ENCODE measurements at places on chromosomes 16 and 17.

DNA sequence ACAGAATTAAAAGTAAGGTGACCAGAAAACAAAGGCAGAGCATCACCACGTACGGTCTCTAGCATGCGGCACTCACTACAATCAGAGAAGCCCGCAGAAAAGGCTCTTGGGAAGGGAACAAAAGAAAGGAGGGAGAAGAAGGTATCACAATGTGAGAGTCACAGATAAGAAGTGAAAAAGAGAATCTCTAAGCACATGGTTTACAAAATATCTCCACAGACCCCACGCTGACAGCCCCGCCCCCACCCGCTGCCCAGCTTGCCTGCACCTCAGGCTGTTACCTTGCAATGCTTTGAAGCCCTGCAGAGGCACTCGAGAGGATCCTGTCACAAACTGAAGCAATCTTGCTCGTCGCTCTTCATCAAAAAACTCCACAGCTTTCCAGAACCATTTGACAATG is 40.5 kb downstream of the CEP95 start:
- no peak overlapping the region for H3K4me3 ChIP-seq
- H3K27ac ChIP-seq, result no peak overlapping the region
- H3K27me3 ChIP-seq, result no peaks in the 10 kb centered on the region
- peaks cover 29% of the 10 kb centered on the region for H3K36me3 ChIP-seq
- H3K4me1 ChIP-seq, result no peaks in the 10 kb centered on the region

DNA sequence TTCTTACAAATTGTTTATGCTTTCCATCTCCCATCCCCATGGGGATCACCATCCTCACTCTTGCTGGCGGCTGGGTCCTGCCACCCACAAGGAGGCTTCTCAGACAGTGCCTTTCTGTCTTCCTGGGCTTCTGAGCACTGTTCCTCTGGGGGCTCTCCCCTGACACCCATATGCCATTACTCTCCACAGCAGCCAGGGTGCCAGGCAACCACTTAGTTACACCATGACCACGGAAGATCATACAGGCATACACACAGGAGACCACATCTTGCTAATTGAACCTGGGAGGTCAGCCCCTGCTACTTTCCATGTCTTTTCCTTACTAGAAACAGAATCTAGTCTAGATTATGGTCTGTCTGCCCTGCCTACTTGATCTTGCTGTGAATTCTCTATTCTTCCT is 27.7 kb upstream of the HS3ST2 start:
- peaks cover 14% of the 10 kb centered on the region for H3K4me1 ChIP-seq
- no peaks in the 10 kb centered on the region for H3K36me3 ChIP-seq

GRCh38 chr16:25198021-25198420 is 18.7 kb upstream of the AQP8 start:
- no peak overlapping the region for H3K4me3 ChIP-seq
- no peaks in the 10 kb centered on the region for H3K4me1 ChIP-seq
- no peaks in the 10 kb centered on the region for H3K27me3 ChIP-seq
- no peaks in the 10 kb centered on the region for H3K36me3 ChIP-seq
- no peak overlapping the region for H3K27ac ChIP-seq

GRCh38 chr17:19343671-19344151 is 18.8 kb downstream of the B9D1 start:
- no peaks in the 10 kb centered on the region for H3K27me3 ChIP-seq
- DNase-seq, result no peak
- H3K27ac ChIP-seq, result no peak overlapping the region
- no peak overlapping the region for H3K4me3 ChIP-seq
- peaks cover 18% of the 10 kb centered on the region for H3K4me1 ChIP-seq
- H3K36me3 ChIP-seq, result no peaks in the 10 kb centered on the region

GRCh38 chr16:63228259-63228658 is 1192.0 kb upstream of the CDH8 start:
- DNase-seq, result no peak
- no peaks in the 10 kb centered on the region for H3K36me3 ChIP-seq
- H3K4me1 ChIP-seq, result no peaks in the 10 kb centered on the region
- H3K4me3 ChIP-seq, result no peak overlapping the region
- H3K27ac ChIP-seq, result no peak overlapping the region

DNA sequence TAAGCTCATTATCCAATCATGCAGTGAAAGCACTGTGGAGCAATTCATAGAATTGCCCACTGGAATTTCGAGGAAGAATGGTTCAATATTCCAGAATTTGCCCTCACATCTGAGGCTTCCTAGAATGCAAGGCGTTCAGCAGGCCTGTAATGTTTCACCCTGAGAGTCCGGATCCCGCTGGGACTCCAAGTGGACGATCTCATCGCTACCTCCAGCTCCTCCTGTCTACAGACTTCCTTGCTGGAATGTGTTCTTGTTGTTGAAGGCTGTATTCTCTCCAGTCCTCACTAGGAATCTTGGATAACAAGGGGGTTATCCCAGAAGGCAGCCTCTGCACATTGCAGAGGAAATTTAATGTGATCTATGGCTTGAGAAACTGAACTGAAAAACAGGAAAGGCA is 7.8 kb downstream of the SLC47A1 start:
- H3K27ac ChIP-seq, result no peak overlapping the region
- no peaks in the 10 kb centered on the region for H3K36me3 ChIP-seq
- no peak for DNase-seq
- H3K4me3 ChIP-seq, result no peak overlapping the region

GRCh38 chr17:82802075-82802780 is 37.6 kb downstream of the ZNF750 start:
- H3K36me3 ChIP-seq, result peaks cover 28% of the 10 kb centered on the region
- no peaks in the 10 kb centered on the region for H3K4me1 ChIP-seq
- H3K4me3 ChIP-seq, result no peak overlapping the region
- no peak for DNase-seq
- no peaks in the 10 kb centered on the region for H3K27me3 ChIP-seq

GRCh38 chr16:10325783-10326543 is 59.9 kb upstream of the ATF7IP2 start:
- H3K27me3 ChIP-seq, result no peaks in the 10 kb centered on the region
- H3K36me3 ChIP-seq, result no peaks in the 10 kb centered on the region

- DNase-seq, result no peak
- no peak overlapping the region for H3K4me3 ChIP-seq
- H3K4me1 ChIP-seq, result no peaks in the 10 kb centered on the region
- H3K27me3 ChIP-seq, result no peaks in the 10 kb centered on the region
- H3K27ac ChIP-seq, result no peak overlapping the region
Measured at GRCh38 chr17:58403311-58403710, 14.0 kb downstream of the RNF43 start.

- H3K4me3 ChIP-seq, result no peak overlapping the region
- H3K27me3 ChIP-seq, result no peaks in the 10 kb centered on the region
- H3K27ac ChIP-seq, result no peak overlapping the region
- no peaks in the 10 kb centered on the region for H3K36me3 ChIP-seq
- no peak for DNase-seq
Measured at GRCh38 chr16:2866431-2866830, 8.5 kb upstream of the PRSS22 start.

- peak; percentile 91 for DNase-seq
- no peaks in the 10 kb centered on the region for H3K36me3 ChIP-seq
- H3K4me1 ChIP-seq, result no peaks in the 10 kb centered on the region
Measured at GRCh38 chr17:44689477-44690217, at the start of gene CCDC43. Gene CCDC43, minus strand, starts transcription at chr17:44689776. Its CDS starts 23 bp downstream, at chr17:44689753.

GRCh38 chr16:53480394-53480793 is 22.6 kb downstream of the AKTIP start:
- peaks cover 85% of the 10 kb centered on the region for H3K36me3 ChIP-seq
- DNase-seq, result no peak
- H3K27ac ChIP-seq, result no peak overlapping the region
- no peaks in the 10 kb centered on the region for H3K4me1 ChIP-seq

DNA sequence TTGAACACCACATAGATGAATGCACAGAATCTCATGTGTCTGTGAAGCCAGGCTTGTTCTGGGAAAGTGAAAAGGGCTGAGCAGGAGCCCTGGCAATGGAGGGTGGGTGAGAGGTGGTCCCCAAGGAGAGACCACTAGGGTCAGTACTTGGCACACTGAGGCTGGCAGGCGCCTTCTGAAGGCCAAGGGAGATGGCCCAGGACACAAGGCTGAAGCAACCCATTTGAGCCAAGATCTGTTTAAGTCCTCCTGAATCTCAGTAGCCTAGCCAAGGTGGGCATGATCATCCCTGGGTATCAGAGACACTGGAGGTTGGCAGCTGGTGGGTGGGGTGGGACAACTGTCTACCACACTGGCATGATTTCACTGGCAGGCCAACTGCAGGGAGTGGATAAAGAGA is 1741.2 kb downstream of the TP53TG3F start:
- H3K27ac ChIP-seq, result no peak overlapping the region
- no peaks in the 10 kb centered on the region for H3K4me1 ChIP-seq
- H3K4me3 ChIP-seq, result no peak overlapping the region
- no peak for DNase-seq
- no peaks in the 10 kb centered on the region for H3K27me3 ChIP-seq
- H3K36me3 ChIP-seq, result no peaks in the 10 kb centered on the region

DNA sequence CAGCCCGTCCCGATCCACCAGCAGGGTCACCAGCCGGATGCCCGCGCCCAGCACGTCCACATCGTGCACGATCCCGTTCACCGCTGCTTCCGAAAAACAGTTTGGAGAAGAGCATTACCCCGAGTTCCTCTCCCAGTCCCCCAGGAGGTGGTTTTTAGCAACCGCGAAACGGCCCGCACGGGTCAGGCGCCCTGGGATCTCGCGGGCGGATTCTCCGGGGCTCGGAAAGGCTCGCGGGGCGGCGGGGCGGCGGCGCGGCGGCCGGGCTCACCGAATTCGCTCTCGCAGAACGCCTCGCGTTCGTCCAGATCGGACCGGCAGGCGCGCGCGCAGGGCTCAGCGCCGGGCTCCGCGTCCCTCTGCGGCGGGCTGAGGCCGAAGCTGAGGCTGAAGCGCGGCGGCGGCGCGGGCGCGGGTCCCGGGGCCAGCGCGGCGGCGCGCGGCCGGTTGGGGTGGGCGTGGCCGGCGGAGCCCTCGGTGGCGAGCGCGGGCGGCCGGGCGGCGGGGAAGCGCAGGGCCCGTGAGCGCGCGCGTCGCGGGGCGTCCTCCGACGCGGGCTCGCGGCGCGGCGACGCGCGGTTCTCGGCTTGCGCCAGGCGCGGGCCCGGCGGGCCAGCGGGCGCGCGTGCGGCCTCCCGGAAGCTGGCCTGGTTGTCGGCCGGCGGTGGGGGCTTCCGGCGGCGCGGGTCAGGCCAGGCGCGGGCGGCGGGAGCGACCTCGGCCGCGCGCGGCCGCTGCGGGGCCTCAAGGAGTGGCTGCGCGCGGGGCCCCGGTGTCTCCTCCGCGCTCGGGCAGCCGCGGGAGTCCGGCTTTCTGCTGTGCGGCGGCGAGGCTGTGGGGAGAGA is 2.9 kb downstream of the C17orf58 start:
- no peaks in the 10 kb centered on the region for H3K27me3 ChIP-seq
- DNase-seq, result no peak
- H3K4me3 ChIP-seq, result peak overlapping the region; percentile 91
- H3K4me1 ChIP-seq, result peaks cover 9% of the 10 kb centered on the region
